ENCODE measurements at places on chromosomes 2 and 18.

GRCh38 chr2:98060277-98060676, 26.7 kb upstream of the VWA3B start:
- DNase-seq: no peak

GRCh38 chr2:222813177-222813843, 47.5 kb upstream of the ACSL3 start:
- DNase-seq: no peak

DNA sequence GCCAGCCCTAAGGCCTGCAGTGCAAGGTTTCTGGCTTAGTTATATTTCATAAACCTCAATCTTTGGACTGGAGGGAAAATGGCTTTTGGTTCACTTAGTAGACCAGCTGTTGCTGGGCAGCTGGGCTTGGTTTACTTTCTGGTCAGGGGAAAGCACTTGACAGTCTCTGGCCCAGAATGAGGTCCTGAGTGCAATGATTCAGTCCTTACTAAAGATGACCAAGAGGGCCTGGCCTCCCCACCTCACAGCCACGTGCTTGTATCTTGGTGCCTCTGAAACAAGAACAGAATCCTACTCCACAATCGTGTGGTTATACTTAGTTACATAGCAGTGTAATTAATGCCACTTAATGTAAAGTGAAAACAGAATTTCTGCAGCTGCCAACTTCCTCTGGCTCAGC, 325.5 kb upstream of the MEIS1 start:
- no peak for DNase-seq

DNA sequence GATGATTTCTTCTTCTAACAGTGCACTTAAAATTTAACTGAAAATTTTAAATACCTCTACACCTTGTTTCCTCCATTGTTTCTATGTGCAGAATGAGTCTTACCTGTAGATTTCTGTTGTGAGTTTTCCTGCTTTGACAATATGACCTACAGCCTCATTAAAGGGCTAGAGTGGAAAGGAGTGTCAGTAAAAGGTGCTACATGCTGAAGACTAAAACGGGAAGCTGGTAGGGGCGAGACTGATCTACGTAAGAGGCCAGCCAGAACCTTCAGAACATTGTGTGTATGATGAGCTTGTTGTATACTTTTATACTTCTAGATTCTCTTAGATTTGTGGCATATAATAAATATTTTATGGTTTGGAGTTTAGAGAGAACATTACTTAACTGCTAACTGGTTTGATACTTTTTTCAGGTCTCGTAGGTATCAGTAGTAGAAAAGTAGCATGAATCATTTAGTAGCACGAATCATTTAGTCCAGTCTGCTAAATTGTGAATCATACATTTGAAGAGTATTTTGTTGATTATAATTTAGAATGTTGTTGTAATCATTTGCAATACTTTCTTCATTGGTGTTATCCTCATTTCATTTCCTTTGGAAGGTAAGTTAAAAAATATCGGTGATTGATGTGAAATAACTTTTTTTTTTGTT, 14.3 kb downstream of the INSIG2 start:
- no peak for DNase-seq

- DNase-seq: no peak
Measured at GRCh38 chr2:114949228-114949804, 506.9 kb downstream of the DPP10 start.

DNA sequence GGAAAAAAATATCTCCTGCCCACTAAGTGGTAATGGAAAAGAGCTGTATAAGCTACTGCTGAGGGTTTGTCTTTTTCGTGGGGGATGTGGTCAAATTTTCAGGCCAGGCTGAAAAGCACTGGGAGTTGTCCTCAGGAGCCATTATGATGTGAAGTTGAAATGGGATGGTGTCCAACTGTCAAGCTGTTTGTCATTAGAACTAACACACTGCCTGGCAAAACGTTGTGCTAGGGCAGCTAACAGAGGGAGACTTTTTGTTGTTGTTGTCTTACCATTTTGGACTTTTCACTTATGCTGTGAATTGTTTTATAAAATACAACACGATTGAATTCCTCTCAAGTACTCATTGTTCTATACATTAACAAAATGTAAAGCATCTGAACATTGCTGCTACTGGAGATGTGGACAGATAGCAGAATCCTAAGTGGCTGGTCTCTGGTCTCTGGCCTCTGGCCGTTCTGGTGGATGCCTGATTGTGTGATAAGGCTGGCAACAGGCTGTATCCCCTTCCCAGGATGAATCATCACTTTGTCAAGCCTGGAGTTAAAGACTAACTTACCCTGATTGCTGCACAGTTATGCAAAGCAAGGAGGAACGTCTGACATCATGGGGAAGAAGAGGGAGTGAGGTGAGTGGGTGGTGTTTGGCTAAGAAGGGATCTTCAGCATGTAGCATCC, 2.3 kb downstream of the MYO1B start:
- no peak for DNase-seq

- no peak for DNase-seq
Measured at GRCh38 chr18:41347057-41347456, 608.0 kb upstream of the PIK3C3 start.

DNA sequence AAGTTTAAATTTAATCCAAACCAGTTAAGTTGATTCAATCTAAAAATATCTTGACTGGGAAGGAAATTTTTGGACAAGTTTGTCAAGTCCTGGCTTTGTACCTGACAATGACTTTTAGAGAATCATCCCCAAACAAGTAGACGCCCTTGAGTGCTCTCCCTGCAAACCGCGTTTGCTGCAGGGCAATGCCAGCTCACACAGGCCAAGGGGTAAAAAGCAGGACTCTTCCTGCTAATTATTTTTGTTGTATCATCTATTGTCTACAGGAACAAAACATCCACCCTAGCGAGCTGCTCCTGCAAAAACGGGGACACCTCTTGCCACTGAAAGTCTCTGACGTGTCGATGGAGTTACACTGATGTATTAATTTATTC, 10.9 kb downstream of the ID2 start:
- no peak for DNase-seq

DNA sequence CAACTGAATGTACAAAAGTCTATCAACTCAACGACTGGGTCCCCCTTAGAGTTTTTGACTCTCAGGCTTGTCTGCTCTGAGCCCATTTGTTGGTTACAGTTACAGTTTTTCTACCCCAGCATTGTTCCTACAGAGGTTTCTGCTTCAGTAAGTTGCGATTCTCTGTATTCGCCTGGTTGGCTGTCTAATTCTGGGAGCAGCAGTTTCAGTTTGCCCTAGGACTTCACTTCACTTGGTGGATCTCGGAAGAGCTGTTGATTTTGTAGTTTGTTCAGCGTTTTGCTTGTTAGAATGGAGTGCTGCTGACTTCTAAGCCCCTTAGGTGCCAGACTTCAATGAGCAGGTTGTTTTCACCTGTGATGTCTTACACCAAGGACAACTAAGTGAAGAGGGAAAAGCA, 296.5 kb upstream of the EPAS1 start:
- DNase-seq: no peak

- DNase-seq: no peak
Measured at GRCh38 chr18:50820901-50821520, 1.2 kb upstream of the MRO start.

GRCh38 chr2:119326938-119327337, 39.7 kb downstream of the C2orf76 start:
- DNase-seq: no peak

- no peak for DNase-seq
Measured at GRCh38 chr2:4942441-4942840, 749.7 kb upstream of the SOX11 start.

- no peak for DNase-seq
Measured at GRCh38 chr2:235609746-235610145, 115.9 kb downstream of the AGAP1 start.

GRCh38 chr2:147525819-147526489, 318.9 kb upstream of the ACVR2A start:
- no peak for DNase-seq

DNA sequence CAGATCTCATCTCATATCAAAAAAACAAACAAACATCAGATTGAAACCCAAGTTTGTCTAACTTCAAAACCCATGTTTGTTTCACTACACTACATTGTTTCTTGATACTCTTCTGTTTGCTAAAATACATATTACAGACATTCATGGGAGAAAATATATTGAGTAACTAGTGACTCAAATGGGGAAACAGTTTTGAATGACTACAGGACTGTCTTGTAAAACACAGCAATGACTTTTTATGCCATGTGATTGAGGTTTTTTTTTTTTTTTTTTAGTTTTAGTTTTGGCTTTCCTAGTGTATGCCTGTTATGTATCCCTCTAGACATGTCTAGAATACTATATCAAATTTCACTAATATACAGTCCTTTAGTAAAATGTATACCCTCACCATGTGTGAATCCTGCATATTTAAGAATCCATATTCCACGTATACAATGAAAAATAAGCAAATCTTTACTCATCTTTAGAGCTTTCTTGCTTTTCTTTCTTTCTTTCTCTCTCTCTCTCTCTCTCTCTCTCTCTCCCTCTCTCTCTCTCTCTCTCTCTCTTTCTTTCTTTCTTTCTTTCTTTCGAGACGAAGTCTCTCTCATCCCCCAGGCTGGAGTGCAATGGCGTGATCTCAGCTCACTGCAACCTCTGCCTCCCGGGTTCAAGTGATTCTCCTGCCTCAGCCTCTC, 46.6 kb upstream of the SERTAD2 start:
- no peak for DNase-seq

DNA sequence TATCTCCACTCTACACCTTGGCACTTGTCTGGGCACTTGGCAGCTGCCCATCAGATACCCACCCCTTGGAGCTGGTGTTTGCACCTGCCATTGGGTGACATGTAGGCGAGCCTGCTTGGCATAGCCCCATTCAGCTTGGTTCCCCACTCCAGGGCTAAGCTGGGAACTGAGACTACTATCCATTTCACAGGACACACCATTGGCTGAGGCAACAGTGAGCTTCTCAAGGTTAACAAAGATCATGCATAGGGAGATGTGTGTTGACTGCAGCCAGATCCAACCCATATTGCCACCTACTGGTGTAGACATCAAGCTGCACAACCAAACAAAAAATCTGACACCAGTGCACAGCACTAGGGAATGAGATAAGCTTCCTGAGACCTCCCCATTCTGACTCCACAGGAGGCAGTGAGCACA, 1389.8 kb upstream of the TMEFF2 start:
- DNase-seq: no peak

DNA sequence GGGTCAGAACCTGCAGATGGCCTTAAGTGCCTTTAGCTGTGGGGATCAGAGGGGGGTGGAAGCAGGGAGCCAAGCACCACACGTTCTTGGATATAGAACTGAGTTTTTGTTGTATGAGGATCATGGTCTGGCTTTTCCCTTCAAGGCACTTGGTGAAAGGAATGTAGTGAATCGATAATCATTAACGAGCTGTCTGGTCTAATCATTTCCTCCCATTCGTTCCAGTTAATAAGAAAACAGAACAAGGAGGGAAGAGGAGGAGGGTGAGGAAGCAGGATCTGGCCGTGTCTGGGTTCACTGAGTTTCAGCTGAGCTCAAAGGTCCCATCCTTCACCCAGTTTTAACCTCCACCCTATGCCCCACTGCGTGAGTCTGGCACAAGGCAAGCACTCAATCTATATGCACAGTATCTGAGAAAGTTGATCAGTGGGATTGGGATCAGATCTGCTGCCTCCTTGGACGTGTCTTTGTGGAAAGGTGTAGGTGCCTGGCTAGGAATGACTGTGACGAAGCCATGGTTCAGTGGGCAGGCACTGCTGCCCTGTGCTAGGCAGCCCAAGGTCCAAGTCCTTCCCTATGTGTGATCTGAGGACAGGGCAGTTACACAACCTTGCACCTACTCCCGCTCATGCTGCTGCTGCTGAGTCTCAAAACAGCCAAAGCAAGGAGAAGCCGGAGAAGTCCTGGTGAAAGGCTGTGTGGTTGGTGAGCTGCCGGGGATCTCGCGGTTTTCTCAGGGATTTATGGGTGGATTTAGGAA, 54.8 kb downstream of the GALNT14 start:
- DNase-seq: no peak

DNA sequence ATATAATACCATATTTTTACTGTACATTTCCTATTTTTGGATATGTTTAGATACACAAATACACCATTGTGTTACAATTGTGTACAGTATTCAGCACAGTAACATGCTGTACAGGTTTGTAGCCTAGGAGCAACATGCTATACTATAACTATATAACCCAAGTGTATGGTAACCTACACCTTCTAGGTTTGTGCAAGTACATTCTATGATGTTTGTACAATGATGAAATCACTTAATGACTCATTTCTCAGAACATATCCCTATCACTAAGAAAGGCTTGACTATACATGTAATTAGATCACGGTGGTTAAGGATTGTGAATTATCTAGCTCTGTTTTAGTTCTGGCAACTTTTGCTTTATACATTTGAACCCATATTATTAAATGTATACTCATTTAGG, 31.3 kb downstream of the NPHP1 start:
- DNase-seq: no peak

DNA sequence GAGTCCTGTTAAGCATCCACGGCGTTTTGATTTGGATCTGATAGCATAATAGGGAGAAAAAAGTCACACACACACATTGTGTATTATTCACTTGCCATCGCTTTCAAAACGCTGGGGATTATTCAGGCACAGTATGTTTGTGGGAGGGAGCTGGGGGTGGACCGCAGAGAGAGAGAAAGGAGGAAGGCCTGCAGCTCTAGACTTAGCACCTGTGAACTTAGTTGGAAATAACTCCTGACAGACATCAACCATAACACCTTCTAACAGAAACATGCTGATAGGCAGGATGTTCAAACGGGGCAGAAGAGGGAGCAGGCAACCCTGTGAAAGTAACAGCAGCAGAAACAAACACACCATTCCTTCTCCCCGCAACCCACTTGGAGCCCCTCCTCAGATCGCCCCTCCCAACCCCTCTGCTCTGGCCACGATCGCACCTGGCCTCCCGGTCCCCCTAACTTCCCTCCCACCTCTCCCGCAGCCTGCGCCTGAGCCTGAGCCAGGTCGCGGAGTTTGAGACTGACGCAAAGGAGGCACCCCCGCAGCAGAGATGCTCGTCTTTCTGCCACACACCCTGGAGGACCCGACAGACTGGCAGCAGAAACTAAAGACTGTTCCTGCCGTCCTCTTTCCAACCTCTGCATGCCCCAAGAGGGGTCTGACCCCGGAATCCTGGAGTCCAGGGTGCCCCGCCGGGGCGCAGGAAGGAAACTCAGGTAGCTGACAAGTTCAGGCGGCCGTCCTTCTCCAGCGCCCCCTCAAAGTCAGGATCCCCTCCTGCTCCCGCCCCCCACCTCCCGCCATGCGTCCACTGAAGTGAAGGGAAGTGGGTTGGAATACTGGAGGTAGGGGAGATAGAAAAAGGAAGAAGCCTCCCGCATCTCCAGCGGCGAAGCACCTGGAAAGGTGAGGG, 738 bp downstream of the CHST9 start:
- no peak for DNase-seq

DNA sequence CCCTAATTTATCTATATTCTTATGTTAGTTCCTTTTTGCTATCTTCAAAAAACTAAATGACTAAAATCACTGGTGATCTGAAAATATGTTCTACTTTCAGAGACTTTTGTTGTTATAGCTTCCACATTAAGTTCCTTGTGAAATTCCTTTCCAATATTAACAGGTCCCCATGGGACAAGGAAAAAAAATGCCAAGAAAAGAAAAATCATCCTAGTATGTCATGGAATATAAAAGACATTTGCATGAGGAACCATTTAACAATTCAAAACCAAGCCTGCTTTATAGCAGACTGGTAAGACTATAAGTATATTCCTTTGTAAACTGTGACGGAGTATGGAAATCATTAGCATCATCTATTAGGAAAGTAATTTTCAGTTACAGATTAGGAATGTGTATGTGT, 48.1 kb downstream of the COBLL1 start:
- DNase-seq: no peak

Measured in activated naive CD4-positive, alpha-beta T cell (primary cell).